Sigmoid colon (tissue), 7 donors: ENCODE measurements at places on chromosomes 4 and X. TPM values are rescaled to one million over a fixed set of nuclear protein-coding genes. Genes with fewer than 3 reads are reported as not detected.

GRCh38 chr4:6183740-6184139 is 16.6 kb downstream of the JAKMIP1 start:
- no peak for DNase-seq
- H3K27ac ChIP-seq: no peak overlapping the region
- no peaks in the 10 kb centered on the region for H3K4me1 ChIP-seq
- no peaks in the 10 kb centered on the region for H3K27me3 ChIP-seq
- no peaks in the 10 kb centered on the region for H3K36me3 ChIP-seq

DNA sequence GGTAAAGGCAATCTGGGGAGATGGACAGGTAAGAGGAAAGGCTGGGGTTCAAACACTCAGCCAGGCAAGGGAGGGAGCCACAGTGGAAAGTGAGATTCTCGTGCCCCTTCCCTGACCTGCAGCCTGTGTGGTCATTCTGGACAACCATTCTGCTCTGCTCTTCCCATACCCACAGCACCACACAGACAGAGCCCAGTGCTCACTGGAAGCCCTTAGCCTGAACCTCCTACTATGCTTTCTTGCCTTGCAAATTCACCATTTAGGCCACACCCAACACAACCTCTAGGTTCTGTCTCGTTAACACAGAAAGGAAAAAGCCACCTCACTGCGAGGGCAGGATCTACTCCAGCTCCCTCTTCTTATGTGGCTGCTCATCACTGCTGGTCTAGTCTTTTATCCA is 92.7 kb downstream of the SHISA3 start:
- no peaks in the 10 kb centered on the region for H3K4me1 ChIP-seq
- DNase-seq: no peak
- H3K4me3 ChIP-seq: no peak overlapping the region
- H3K36me3 ChIP-seq: no peaks in the 10 kb centered on the region
- no peak overlapping the region for H3K27ac ChIP-seq

GRCh38 chr4:7556558-7556957 is 121.8 kb upstream of the PSAPL1 start:
- no peak for DNase-seq
- no peak overlapping the region for H3K27ac ChIP-seq
- no peaks in the 10 kb centered on the region for H3K27me3 ChIP-seq
- H3K36me3 ChIP-seq: no peaks in the 10 kb centered on the region

DNA sequence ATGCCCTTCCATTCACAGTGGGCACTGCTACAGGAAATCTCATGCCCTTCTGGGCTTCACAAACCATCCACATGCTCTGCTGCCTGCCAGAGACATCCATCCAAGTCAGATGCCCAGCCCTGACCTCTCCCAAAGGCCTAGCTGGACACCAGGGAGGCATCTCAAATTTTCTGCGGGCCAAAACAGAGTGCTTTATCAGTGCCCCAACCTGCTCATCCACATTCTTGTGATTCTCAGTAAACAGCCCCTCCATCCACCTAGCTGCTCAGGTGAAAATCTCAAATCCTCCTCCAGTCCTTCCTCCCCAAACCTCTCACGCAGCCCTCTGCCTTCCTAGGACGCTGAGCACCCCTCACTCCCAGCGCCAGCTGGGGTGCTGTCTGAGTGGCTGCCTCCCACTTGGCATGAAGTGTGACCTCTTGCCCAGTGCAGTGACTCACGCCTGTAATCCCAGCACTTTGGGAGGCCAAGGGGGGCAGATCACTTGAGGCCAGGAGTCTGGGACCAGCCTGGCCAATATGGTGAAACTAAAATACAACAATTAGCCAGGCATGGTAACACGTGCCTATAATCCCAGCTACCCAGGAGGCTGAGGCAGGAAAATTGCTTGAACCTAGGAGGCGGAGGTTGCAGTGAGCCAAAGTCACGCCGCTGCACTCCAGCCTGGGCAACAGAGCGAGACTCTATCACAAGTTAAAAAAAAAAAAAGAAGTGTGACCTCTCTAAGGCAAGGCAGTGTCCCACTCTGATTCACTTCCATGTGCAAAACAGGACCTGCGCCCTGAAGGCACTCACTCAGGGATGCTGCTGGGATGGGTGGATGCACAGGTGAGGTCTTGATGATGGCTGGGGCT is 1.7 kb upstream of the AFAP1 start:
- no peak overlapping the region for H3K4me3 ChIP-seq
- H3K4me1 ChIP-seq: peaks cover 38% of the 10 kb centered on the region
- DNase-seq: peak; percentile 66
- H3K36me3 ChIP-seq: no peaks in the 10 kb centered on the region
- no peak overlapping the region for H3K27ac ChIP-seq
- H3K27me3 ChIP-seq: no peaks in the 10 kb centered on the region

NUP54 gene
- total RNA-seq: 49.2 TPM

GRIA3 gene
- 0.68 TPM for total RNA-seq

- no peaks in the 10 kb centered on the region for H3K27me3 ChIP-seq
- no peak overlapping the region for H3K4me3 ChIP-seq
- H3K36me3 ChIP-seq: no peaks in the 10 kb centered on the region
- H3K4me1 ChIP-seq: no peaks in the 10 kb centered on the region
- no peak overlapping the region for H3K27ac ChIP-seq
- DNase-seq: peak; percentile 50
These were observed 75.9 kb downstream of the NAA11 start for GRCh38 chr4:79249881-79250503.

RBM46 gene
- total RNA-seq: not detected

- H3K27ac ChIP-seq: no peak overlapping the region
- no peak for DNase-seq
- H3K36me3 ChIP-seq: no peaks in the 10 kb centered on the region
- no peak overlapping the region for H3K4me3 ChIP-seq
- H3K27me3 ChIP-seq: no peaks in the 10 kb centered on the region
These were observed 91.3 kb upstream of the MAGEC2 start for GRCh38 chrX:142296421-142296820.

CXCL1 gene
- total RNA-seq: 2.5 TPM

GRCh38 chr4:147582386-147583060 is 34.7 kb upstream of the TMEM184C start:
- no peaks in the 10 kb centered on the region for H3K4me1 ChIP-seq
- DNase-seq: no peak
- no peak overlapping the region for H3K4me3 ChIP-seq
- no peak overlapping the region for H3K27ac ChIP-seq

GRCh38 chrX:141924293-141924692 is 20.6 kb downstream of the MAGEC1 start:
- no peak overlapping the region for H3K4me3 ChIP-seq
- H3K4me1 ChIP-seq: no peaks in the 10 kb centered on the region
- no peaks in the 10 kb centered on the region for H3K36me3 ChIP-seq
- no peak for DNase-seq

GPC4 gene
- 29.3 TPM for total RNA-seq

GRCh38 chr4:169270810-169271691 is at the start of gene SH3RF1:
Gene SH3RF1, minus strand, starts transcription at chr4:169270956. Its CDS starts 1,744 bp downstream, at chr4:169269212.
- H3K4me3 ChIP-seq: peak within 1 kb of the TSS; percentile 70
- no peaks in the 10 kb centered on the region for H3K27me3 ChIP-seq
- no peaks in the 10 kb centered on the region for H3K36me3 ChIP-seq
- DNase-seq: peak; percentile 95
- H3K27ac ChIP-seq: peak within 1 kb of the TSS; percentile 89

DNA sequence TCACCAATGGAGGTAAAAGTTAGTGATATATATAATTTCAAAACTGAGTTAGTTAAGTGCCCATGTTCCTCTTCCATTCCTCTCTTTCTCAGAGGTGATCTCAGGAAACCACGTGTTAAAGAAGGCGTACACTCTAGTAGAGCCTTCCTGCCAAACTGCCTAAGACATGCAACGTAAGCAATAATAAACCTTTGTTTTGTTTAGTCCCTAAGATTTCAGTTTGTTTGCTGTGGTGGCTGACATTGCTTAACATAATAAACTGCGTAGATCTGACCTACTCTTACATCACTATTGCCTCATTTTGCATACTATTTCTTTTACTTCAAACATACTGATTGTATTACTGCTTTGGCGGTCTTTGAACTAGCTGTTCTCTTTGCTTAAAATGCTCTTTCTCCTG is 99.2 kb downstream of the JADE1 start:
- no peak overlapping the region for H3K4me3 ChIP-seq
- no peak overlapping the region for H3K27ac ChIP-seq
- H3K4me1 ChIP-seq: no peaks in the 10 kb centered on the region

GRCh38 chr4:53706422-53707032 is 115.2 kb upstream of the LNX1 start:
- H3K27me3 ChIP-seq: no peaks in the 10 kb centered on the region
- no peaks in the 10 kb centered on the region for H3K36me3 ChIP-seq
- H3K4me3 ChIP-seq: no peak overlapping the region
- no peak overlapping the region for H3K27ac ChIP-seq
- peaks cover 17% of the 10 kb centered on the region for H3K4me1 ChIP-seq
- DNase-seq: no peak

- H3K4me3 ChIP-seq: no peak overlapping the region
- no peak overlapping the region for H3K27ac ChIP-seq
These were observed 208.4 kb upstream of the NPY2R start for GRCh38 chr4:154999950-155000578.

DNA sequence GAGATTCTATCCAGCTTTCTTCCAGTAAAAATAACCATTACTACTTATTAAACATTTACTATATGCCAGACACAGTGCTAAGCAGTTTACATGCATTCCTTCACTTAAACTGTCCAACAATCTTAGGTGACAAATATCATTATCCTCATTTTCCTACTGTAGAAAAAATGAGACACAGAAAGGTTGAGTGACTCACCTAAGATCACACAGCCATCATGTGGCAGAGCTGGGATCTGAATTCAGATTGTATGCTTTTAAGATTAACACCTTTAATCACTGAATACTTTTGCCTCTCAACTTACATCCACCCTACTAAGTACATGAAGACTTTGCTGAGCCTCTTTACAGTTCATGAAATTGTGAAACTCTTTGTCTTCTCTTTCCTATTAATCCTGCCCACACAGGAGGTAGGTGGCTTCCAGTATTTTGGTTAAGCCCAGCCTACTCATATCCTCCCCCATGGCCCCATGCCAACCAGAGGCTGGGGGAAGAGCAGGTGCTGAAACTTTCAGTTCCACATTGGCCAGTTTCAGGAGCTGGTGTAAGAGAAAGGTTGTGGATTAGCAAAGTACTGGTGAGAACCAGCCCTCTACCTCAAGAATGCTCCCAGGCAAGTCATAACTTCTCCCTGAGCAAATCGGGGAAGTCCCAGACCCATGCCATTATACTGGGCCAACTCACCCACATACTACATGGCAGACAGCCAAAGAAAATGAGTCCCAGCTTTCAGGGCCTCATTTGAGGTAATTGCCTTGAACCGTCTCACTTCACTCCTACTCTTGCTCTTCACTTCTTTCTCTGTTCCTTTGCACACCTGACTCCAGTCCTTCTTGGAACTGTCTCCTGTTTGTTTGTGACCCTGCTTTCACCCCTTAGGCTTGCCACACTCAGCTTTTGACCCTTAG is 211.1 kb downstream of the GUCY2F start:
- no peak for DNase-seq
- H3K27me3 ChIP-seq: no peaks in the 10 kb centered on the region
- H3K4me1 ChIP-seq: no peaks in the 10 kb centered on the region
- no peak overlapping the region for H3K27ac ChIP-seq

GAR1 gene
- 8.6 TPM for total RNA-seq

GRCh38 chr4:122703868-122704267 is 28.6 kb upstream of the BBS12 start:
- H3K36me3 ChIP-seq: no peaks in the 10 kb centered on the region
- H3K4me1 ChIP-seq: no peaks in the 10 kb centered on the region
- H3K27me3 ChIP-seq: no peaks in the 10 kb centered on the region
- no peak overlapping the region for H3K27ac ChIP-seq
- DNase-seq: no peak

DNA sequence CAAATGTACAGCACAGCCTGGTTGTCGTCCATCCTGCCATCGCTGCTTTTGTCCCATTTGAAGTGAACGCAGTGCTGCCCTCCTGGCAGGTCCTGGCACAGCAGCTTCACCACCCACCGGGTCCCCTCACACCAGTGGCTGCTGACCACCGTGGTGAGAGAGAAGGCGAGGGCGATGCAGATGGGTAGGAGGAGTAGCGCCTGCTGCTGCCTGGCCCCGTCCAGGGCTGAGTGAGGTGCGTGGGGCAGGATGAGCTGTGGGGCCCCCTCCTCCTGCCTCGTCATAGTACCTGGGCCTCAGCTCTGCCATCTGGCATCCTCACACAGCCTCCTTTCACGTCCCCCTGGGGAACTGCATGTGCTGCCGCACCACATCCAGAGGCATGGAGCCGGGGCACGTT is 1.8 kb downstream of the DCAF8L2 start:
- H3K36me3 ChIP-seq: no peaks in the 10 kb centered on the region
- DNase-seq: no peak
- H3K4me3 ChIP-seq: no peak overlapping the region
- no peaks in the 10 kb centered on the region for H3K27me3 ChIP-seq
- no peak overlapping the region for H3K27ac ChIP-seq

ZNF827 gene
- 11.3 TPM for total RNA-seq
